ENCODE measurements at places on chromosomes 16 and 17. TPM values are rescaled to one million over a fixed set of nuclear protein-coding genes. Genes with fewer than 3 reads are reported as not detected.

The KCTD19 gene
- 8.5 TPM for total RNA-seq

DNA sequence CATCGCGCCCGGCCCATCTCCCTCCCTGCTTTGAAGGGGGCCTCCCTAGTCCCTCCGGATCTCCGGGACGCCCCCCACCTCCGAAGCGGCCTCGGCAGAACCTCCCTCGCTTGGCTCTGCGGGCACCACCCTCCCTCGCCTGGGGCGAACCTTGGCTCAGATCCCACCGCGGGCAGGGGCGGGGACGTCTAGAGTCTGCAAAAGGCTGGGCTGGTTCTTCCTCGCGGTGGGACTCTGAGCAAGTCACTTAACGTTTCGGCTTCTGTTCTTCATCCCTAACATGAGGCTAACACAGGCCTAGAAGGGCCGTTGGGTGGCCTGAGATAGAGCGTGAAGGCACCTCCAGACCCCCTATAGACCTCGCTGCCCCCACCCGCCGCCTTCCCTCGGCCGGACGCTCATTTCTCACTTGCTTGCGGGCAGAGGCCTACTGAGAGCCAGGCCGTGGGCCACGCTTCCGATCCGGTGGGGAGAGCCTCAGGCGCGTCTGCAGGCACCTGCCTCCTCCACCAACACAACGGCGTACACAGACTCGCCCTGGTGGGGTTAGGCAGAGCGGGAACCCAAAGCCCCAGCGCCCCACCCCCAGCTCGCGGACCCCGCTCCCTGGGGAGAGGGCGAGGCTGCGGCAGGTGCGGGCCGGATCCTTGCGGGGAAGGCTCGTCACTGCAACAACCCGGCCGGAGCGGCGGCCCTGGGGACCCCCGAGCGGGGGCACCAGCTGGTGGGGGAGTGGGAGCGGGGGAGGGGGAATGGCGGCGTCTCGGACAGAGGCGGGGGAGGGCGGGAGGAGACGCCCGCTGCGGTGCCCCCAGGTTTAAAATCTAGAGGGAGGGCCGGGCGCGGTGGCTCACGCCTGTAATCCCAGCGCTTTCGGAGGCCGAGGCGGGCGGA lies 5.4 kb downstream of the MYO1C start:
- no peaks in the 10 kb centered on the region for H3K36me3 ChIP-seq
- peak overlapping the region; percentile 15 for H3K27ac ChIP-seq
- peak overlapping the region; percentile 74 for H3K4me3 ChIP-seq
- peaks cover 7% of the 10 kb centered on the region for H3K27me3 ChIP-seq
- peaks cover 38% of the 10 kb centered on the region for H3K4me1 ChIP-seq

GRCh38 chr16:11235703-11235991 lies 20.4 kb downstream of the SOCS1 start:
- DNase-seq, result no peak
- H3K27me3 ChIP-seq, result no peaks in the 10 kb centered on the region
- no peak overlapping the region for H3K27ac ChIP-seq

- no peak for DNase-seq
- no peaks in the 10 kb centered on the region for H3K36me3 ChIP-seq
- H3K27ac ChIP-seq, result no peak overlapping the region
Observed at GRCh38 chr16:85293904-85294642, 181.8 kb upstream of the CIBAR2 start.

GRCh38 chr17:12187658-12188057 lies 167.0 kb downstream of the MAP2K4 start:
- no peaks in the 10 kb centered on the region for H3K4me1 ChIP-seq
- H3K4me3 ChIP-seq, result no peak overlapping the region
- H3K27ac ChIP-seq, result no peak overlapping the region
- H3K36me3 ChIP-seq, result peaks cover 9% of the 10 kb centered on the region
- no peak for DNase-seq
- no peaks in the 10 kb centered on the region for H3K27me3 ChIP-seq

DNA sequence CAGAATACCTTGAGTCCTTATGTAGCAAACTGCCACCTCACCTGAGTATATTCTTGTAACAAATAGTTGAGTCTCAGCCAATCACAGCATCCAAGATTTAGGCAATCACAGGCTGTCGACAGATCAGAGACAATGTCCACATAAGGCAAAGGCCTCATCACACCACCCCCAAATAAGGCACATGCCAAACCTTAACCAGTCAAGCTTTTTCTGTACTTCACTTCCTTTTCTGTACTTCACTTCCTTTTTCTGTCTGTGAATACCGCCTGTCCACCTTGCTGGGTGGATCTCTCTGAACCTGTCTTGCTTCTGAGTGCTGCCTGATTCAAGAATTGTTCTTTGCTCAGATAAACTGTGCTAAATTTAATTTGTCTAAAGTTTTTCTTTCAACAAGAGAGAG lies 210.4 kb upstream of the N4BP1 start:
- H3K4me3 ChIP-seq, result no peak overlapping the region
- no peaks in the 10 kb centered on the region for H3K27me3 ChIP-seq
- no peak overlapping the region for H3K27ac ChIP-seq
- H3K4me1 ChIP-seq, result no peaks in the 10 kb centered on the region

Measured in activated T-cell treated with anti-CD3 and anti-CD28 coated beads, Interleukin-2, amount 50 U/mL, for 72 hours (primary cell).